ENCODE measurements at places on chromosomes 6 and 20.

DNA sequence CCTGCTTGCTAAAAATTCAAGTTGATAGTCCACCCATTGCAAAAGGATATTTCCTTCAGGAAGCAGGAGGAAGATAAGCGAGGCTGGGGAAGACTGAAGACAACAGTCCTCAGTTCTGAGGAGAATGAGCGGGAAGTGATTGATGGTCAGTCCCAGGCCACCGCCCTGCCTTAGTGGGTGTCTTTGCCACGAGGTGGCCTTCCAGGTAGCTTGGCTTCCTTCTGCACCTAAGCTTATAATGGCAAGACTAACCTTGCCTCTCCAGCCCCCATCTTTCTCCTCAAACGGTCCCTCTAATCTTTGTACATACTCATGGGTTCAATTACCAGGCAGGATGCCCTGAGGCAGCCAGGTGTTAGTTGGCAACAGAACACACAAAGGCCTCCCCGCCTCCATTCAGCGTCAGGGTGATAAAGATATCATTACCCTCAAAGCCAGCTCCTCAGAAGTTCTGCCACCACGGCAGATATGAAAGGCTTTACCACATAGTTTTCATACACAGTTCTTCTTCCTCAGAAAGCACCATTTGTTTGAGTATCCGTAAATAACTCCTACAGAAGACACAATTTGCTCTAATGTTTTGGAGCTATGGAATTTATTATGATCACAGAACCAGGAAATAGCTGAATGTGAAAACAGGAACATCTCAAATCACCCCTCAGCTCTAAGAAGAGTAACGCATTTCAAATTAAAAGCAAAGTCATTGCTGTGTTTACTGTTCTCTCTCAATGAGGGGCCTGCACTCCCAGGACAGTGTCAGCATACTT lies 249.4 kb downstream of the ATXN1 start:
- peak; percentile 63 for DNase-seq

GRCh38 chr6:170271771-170272314 lies 19.0 kb downstream of the DLL1 start:
- peak; percentile 41 for DNase-seq

GRCh38 chr20:35561268-35561667 lies 19.4 kb downstream of the ERGIC3 start:
- DNase-seq = peak; percentile 67

- no peak for DNase-seq
These were observed 17.7 kb downstream of the CCDC167 start for GRCh38 chr6:37481711-37482605.

GRCh38 chr6:162576016-162576415 lies 151.6 kb downstream of the PRKN start:
- no peak for DNase-seq

DNA sequence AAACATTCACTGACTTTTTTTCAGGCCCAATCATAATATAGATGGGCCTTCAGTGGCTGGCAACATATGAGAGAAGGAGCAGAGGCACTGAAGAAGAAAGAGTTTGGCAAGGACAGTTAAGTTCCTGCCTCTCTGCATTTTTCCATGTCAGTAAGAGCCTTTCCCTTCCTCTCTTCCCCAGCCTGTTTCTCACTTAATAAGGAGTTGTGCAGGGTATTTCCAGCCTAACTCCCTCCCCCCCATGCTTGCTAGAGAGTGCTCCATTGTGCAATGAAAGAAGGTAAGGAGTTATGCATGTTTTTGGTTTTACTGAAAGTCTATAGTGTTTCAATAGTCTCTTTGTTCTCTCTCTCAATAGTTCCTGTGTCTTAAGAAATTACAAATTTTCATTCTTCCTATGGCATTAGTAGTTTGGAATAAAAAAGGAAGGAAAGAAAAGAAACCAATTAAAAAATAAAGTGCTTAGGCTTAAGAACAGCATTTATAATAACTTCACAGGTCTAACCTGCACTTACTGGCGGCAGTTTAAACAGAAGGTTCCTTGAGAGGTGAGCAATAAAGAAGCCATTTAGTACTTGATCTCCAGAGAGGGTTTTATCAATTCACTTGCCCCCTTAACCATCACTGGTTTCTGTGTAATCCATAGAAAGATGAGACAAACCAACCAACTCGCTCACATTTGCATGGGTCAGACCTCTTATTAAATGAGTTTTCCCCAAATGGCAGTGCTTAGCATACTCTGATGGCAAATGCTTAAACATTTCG lies 251.1 kb downstream of the PTPRT start:
- DNase-seq = no peak

- peak; percentile 80 for DNase-seq
These were observed 528.9 kb downstream of the MAFB start for GRCh38 chr20:40160097-40160550.

DNA sequence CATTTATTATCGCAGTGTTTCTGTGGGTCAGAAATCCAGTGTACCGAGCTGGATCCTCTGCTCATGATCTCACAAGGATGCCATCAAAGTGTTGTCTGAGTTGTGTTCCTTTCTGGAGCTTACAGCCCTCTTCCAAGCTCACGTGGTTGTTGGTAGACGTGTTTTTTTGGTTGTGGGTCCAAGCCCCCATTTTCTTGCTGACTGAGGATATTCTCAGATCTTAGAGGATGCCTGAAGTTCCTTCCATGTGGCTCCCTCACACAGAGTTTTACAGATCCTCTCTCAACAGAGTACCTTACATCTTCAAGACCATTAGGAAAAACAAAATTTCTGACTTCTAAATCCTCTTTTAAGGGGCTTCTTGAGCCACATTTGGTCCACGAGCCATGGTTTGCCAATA lies 78.1 kb downstream of the TINAG start:
- no peak for DNase-seq

DNA sequence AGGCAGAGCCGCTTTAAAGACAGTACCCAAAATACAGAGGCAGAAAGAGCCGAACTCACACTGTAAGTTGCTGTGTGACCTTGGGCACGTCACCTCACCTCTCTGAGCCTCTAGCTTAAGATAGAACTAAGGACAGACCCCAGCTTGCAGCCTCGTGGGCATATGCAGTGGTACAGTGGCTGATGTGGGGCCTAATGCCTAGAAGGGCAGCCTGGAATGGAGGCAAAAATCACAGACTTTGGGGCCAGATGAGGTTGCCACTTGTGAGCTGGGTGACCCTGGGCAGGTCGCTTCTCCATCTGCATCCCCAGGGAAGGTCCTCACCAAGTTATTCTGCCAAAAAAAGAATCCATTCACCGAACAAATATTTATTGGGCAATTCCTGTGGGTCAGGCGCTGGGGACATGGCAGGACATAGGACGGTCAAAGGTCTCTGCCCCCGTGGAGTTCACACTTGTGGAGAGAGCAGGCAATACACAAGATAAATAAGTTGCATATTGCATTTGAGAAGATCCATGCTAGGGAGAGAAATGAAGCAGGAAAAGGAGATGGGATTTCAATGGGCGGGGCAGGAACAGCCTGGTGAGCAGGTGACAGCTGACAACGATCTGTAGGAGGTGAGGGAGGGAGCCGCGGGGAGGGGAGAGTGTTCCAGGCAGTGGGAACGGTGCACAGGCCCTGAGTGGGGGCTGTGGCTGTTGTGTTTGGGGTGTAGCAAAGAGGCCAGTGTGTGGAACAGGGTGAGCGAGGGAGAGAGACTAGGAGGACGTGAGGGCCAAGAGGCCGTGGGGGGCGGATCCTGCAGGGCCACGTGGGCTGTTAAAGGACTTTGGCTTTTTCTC lies 115.2 kb downstream of the CEBPB start:
- no peak for DNase-seq

- no peak for DNase-seq
These were observed 34.0 kb downstream of the ITCH start for GRCh38 chr20:34397096-34397495.

GRCh38 chr6:39812853-39813533 lies 20.8 kb downstream of the DAAM2 start:
- no peak for DNase-seq

GRCh38 chr6:15843764-15844163 lies 180.9 kb upstream of the DTNBP1 start:
- DNase-seq = no peak

- DNase-seq = no peak
These were observed 14.4 kb downstream of the CCDC167 start for GRCh38 chr6:37485291-37485702.

DNA sequence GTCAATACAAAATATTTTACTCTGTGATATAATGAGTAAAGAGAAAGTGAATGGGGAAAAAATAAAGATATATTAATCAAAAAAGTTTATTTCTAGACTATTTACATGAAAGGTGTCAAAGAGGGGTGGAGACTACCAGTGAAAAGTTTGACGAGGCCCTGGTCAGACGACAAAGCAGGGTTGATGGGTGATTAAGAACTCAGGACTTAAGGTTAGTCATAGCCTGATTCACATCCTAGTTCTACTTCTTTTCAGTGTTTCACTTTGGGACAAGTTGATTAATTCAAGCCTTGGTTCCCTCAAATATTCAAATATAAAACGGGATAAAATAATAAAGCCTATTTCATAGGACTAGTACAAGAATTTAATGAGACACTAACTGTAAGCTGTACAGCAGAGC lies 178.2 kb upstream of the HS3ST5 start:
- no peak for DNase-seq

- DNase-seq = no peak
These were observed 115.7 kb downstream of the AIG1 start for GRCh38 chr6:143176090-143177021.

GRCh38 chr20:17688965-17689364 lies 6.9 kb upstream of the RRBP1 start:
- no peak for DNase-seq

- no peak for DNase-seq
These were observed 366.5 kb upstream of the POU3F2 start for GRCh38 chr6:98467902-98468301.

- peak; percentile 84 for DNase-seq
These were observed at the start of gene BICRAL for GRCh38 chr6:42781796-42782688. TSS of gene BICRAL (plus strand) at chr6:42782052. CDS start at chr6:42822023, 39,971 bp downstream.

DNA sequence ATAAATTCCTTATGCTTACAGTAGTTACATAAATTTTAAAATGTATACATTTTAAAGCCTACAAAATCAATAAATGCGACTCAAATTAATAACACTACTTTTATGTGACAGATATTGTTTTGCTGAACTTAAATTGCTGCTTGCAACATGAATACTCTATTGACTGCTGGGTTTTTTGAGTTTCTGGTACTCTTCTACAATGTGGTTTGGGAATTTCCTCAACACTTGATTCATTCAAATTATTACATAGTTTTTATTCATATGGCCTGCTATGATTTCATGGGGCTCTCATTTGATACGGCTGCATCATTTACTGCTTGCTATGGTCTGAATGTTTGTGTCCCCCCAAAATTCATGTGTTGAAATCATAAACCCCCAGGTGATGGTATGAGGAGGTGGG lies 2.3 kb upstream of the TXLNB start:
- no peak for DNase-seq

DNA sequence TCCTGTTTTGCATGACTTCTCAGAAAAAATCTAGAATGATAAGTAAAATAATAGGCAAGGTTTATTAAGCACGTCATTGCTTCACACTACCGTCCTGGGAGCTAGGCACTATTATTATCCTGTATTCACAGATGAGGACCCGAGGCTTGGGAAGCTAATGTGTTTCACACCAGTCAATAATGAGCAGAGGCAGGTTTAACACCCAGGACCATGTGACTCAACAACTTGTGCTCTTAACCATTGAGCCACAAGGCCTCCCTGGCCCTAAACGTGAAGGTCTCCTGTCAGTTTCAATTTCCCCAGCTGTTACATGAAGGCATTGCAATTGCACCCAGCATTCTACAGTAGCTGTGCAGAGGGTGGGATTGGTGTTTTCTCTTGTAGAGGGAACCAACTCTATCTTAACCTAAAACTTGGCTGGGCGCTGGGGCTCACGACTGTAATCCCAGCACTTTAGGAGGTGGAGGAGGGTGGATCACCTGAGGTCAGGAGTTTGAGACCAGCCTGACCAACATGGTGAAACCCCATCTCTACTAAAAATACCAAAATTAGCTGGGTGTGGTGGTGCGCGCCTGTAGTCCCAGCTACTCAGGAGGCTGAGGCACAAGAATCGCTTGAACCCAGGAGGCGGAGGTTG lies 191.2 kb downstream of the BCAS1 start:
- no peak for DNase-seq

- no peak for DNase-seq
These were observed 45.7 kb upstream of the BCKDHB start for GRCh38 chr6:80060774-80061173.

GRCh38 chr20:43776691-43777090 lies 49.9 kb upstream of the GTSF1L start:
- DNase-seq = no peak

- DNase-seq = peak; percentile 74
These were observed 50.9 kb downstream of the MAP7 start for GRCh38 chr6:136499370-136499769.

DNA sequence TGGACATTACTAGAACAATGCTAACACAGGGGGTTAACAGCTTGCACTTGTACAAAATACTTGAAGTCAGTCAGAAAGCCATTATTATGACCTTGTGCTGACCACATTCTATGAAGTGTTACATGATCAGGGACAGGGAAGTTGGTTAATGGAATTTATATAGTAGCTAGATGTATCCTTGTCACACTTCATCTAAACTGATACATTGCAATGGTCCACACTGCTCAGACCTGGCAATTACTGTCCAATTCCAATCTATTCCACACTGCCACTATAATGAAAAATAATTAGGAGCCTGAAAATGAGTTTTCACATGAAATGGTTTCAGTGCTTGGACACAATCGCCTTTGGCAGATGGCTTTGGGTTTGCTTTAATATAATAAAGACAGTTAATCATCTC lies 850.8 kb downstream of the EPHA7 start:
- no peak for DNase-seq

GRCh38 chr6:71900642-71901041 lies 14.3 kb downstream of the RIMS1 start:
- DNase-seq = no peak

DNA sequence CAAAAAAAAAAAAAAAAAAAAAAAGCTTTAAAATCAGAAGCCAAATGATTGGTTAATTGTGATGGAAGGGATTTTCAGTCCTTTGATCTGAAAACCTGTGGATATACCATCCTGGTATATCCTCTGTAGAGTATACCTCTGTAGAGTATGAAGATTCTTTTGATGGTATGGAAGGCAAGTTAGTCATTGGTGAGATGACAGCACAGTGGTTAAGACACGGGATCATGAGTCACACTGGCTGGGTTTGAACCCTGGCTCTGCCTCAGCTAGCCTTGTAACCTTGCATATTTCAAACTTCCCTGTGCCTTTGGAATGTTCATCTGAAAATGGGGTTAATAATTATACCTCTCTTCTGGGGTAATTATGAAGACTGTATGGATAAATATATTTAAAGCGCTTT lies 179.3 kb downstream of the CARMIL1 start:
- no peak for DNase-seq

- no peak for DNase-seq
These were observed 149.2 kb upstream of the PRDM1 start for GRCh38 chr6:105936972-105937371.

GRCh38 chr20:32749914-32750637 lies 6.8 kb upstream of the COMMD7 start:
- DNase-seq = peak; percentile 5

GRCh38 chr6:73667798-73668197 lies 14.0 kb upstream of the SLC17A5 start:
- no peak for DNase-seq

GRCh38 chr6:126773112-126773805 lies 345.2 kb upstream of the RSPO3 start:
- no peak for DNase-seq

GRCh38 chr6:56951049-56951831 lies 3.7 kb upstream of the BEND6 start:
- DNase-seq = peak; percentile 20

GRCh38 chr6:36915599-36915998 lies 29.8 kb downstream of the C6orf89 start:
- DNase-seq = no peak

Data from hematopoietic multipotent progenitor cell treated with erythropoietin and hydrocortisone succinate and interleukin-3 and kit ligand, for 6 days (in vitro differentiated cells).